ENCODE measurements at places on chromosomes 16 and 17.

GRCh38 chr16:9541723-9542122 is 450.3 kb downstream of the HAPSTR1 start:
- DNase-seq = no peak

DNA sequence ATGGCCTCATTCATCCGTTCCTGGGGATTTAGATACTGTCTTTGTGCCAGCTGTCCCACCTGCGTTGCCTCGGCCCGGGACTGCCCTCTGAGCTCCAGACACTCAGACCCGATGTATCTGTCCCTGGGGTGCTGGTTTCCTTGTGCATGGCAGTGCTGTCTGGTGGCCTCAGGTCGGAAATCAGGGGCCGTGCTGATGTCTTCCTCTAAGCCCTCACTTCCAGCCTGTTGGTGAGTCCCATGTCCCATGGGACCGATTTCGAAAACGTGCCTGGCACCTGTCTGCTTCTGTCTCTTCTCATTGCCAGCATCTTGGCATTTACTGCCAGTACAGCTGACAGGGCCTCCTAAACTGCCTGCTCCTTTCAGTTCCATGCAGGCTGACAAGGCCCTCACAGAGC is 22.1 kb downstream of the NT5M start:
- no peak for DNase-seq

GRCh38 chr16:49092704-49093103 is 188.9 kb downstream of the CBLN1 start:
- DNase-seq = no peak

DNA sequence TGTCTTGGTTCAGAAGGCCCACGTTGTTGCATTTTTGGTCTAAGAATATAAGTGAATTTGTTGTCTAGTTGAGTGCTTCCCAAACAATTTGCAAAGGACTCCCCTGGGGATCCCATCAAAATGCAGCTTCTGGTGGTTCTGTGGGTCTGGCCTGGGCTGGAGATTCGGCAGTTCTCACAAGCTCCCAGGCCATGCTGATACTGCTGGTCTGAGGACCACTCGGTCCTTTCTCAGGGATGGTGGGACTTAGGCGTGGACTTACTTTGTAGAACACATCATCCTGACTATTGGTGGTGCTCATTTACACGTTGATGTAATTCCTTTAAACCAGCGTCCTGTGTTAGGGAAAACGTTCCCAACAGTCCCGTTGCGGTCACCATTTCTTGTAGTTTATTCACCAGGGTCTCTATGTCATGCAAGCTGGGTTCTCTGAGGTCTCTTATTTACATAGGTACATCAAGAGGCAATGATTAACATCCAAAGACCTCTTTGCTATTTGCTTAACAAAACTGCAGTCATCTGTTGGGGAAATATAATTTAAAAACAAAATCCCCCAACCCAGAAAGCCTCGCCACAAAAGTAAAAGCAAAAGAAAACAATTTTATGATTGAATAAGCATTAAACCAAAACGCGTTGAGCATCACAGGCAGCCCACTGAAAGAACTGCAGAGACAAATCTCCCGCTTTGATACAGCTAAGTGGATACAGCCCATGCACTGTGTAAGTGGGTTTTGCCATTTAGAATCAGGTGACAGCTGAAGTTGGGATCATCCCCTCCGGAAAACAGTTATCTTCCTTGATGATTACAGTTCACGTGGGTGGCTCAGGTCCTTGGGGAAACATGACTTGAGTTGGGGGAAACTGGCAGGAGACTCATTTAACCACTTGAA is 39.0 kb upstream of the SEC14L1 start:
- no peak for DNase-seq

DNA sequence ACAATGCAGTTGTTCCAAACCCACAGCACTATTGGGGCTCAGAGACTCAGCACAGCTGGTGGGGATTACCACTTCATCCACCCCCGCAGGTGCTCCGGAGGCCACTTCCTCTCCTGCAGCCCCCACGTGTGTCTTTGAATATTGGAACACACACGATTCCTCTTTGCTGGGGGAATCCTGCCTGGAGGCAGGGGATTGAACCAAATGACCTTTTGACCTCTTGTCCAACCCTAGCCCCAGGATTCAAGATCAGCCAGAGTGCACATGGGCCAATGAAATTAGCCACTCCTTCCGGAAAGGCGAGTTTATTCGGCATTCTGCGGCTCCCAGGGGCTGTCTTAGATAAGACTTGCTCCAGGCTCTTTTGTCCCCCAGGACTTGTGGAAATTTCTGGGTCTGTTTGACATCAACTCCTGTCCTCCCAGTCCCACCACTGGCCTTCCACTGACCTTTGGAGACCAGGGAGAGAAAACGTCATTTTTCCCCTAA is 350.2 kb downstream of the FOXL1 start:
- no peak for DNase-seq

- no peak for DNase-seq
Observed at GRCh38 chr17:80146121-80147034, 550 bp downstream of the EIF4A3 start.

GRCh38 chr16:30075503-30076275 is at the start of gene PPP4C:
Gene PPP4C, plus strand, starts transcription at chr16:30075994. Its CDS starts 384 bp downstream, at chr16:30076378.
- DNase-seq = peak; percentile 88

DNA sequence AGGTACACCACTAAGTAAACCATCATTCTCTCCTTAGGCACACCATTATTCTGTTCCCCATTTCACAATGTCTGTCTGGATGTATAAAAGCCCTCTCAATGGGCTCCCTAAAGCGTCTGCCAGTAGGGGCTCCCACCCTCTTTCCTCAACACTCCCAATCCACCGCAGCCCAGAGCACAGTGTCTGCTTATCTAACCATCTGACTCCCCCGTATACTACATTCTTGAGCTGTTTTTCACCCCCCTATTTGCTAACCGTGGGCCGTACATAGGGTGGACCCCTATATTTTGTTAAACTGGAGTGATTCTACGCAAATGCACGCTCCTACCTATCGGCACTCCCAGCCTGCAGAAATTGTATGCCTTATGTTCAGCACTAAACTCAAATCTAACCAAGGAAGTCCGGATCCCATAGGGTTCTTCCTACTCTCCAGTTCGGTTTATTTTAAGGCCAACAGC is 685 bp upstream of the PSMD3 start:
- DNase-seq = no peak

Measured in stimulated activated CD4-positive, alpha-beta T cell treated with anti-CD3 and anti-CD28 coated beads, Interleukin-4, amount 100 ng/mL, for 48 hours (primary cell).